DMS153 (cell line): ENCODE measurements at places on chromosomes 3 and 15.

DNA sequence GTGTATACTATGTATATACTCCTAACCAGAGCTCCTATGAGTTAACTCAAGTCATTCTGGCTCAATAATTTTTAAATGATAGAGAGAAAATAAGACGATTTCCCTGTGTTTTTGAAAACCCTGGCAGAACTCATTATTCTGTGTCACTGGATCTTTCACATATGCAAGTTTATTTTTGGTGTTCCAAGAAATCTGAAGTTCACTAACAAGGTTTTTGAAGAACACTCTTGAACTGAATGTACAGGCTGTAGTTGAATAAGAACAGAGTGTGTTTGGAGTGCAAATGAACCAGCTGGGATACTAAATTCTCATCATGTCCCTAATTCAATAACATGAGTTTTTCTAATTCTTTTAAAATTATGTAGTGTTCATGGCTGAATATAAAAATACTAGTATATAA, 466.9 kb upstream of the SUCLG2 start:
- DNase-seq, result no peak

GRCh38 chr15:29570121-29570947, 251.9 kb downstream of the TJP1 start:
- no peak for DNase-seq

- DNase-seq, result no peak
These were observed 339.0 kb upstream of the PROK2 start for GRCh38 chr3:72123908-72124441.

GRCh38 chr3:112293368-112294321, at the start of gene SLC9C1:
SLC9C1 (minus strand) TSS chr3:112294216; CDS start chr3:112286791, 7,425 bp downstream.
- DNase-seq, result peak; percentile 62

DNA sequence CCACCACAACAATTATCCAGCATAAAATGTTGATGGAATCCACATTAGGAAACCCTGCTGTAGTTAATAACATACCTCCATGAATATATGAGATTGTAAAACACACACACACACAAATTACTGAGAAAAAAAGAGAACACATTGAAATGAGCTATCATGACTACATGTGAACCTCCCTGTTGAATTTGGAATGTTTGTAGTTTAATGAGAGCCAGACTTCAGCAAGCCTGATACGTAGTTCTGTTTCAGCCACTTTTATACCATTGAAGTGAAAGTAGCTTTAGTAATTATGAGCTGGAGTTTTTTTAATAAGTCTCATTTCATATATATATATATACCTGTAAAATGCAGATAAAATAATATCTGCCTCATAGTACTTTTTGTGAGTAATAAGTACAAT, 1146.4 kb downstream of the NAALADL2 start:
- DNase-seq, result no peak

- DNase-seq, result peak; percentile 21
These were observed 94.8 kb downstream of the CD200R1L start for GRCh38 chr3:112751564-112752512.

- DNase-seq, result no peak
These were observed 10.5 kb upstream of the RPL29 start for GRCh38 chr3:52006017-52006819.

GRCh38 chr15:69757186-69757585, 304.6 kb downstream of the RPLP1 start:
- no peak for DNase-seq

- DNase-seq, result no peak
These were observed 9.5 kb downstream of the PRKCD start for GRCh38 chr3:53170325-53171063.

DNA sequence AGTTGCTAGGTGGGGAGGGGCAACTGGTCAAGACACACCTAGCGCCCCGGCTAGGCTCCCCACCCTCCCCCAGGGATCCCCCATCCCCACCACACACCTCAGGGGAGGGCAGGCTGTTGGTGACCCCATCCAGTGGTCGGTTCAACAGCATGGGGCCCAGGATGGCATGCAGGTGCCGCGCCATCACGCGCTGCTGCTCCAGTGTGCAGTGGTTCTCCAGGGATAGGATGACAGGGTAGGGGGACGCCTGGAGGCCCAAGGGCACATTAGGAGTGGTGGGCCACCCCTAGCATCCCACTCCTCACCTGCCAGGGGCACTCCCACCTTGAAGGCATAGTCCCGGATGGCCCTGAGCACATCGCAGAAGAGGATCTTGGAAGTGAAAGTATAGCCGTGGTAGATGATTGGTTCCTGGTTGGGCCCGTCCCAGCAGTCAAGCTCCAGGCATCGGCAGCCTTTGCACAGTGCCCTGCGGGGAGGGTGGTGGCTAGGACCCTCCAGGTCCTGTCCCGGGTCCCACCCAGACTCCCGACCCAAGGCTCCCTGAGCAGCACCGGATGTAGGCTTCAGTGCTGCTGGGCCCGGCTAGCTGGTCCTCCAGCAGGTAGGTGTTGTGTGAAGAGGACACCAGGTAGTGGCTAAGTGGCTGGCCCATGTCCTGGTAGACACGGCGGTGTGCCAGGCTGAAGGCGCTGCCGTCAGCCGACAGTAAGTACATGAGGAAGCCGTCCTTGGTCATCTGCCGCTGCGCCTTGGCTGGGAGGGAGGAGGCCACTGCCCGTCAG, 19.4 kb downstream of the VILL start:
- DNase-seq, result no peak

DNA sequence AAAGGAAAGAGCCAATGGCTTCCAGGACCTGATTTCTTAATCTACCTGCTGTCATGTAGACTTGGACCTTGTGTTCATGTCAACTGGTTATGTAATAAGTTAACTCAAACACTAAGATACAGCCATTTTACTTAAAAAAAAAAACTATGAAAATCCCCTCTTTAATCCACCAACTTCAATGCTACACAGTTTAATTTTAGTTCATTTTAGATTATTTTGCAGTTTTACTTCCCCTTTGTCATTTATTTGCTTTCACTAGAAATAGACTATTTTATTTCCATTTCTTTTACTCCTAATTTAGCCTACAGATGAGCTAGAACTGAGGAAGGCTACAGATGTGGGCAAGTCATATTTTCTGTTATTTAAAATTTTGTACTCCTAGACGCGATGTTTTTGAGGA, 10.7 kb upstream of the DNAJC13 start:
- DNase-seq, result no peak

GRCh38 chr3:142281474-142281873, 56.1 kb upstream of the GK5 start:
- no peak for DNase-seq

DNA sequence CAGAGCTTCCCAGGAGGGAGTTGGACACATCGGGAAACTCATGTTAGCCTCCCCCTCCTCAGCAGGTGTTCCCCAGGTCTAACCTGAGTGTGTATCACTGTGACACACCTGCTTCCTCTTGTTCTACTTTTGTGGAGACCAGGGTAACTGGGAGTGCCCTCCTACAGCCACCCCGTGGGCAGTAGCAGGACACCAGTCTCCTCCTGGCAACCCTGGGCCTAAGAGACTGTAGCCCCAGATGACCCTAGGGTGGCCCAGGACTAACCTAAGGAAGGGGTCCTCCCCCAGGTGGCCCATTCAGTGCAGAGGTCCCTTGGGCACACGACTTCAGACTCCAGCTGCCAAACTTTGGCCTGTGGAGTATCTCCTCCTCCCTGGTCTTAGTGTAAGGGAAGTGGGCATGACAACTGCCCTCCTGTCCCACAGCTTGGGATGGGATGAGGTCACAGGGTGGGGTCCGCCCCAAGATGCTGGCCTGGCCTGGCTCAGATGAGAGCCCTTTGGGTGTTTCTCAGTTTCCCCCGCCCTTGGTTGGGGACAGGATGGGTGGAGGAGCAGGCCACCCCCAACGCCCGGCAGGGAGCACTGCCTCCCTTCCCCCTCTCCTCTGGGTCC, 4.8 kb downstream of the CSK start:
- DNase-seq, result no peak

- no peak for DNase-seq
These were observed 51.5 kb downstream of the MYO1E start for GRCh38 chr15:59321000-59321689.

DNA sequence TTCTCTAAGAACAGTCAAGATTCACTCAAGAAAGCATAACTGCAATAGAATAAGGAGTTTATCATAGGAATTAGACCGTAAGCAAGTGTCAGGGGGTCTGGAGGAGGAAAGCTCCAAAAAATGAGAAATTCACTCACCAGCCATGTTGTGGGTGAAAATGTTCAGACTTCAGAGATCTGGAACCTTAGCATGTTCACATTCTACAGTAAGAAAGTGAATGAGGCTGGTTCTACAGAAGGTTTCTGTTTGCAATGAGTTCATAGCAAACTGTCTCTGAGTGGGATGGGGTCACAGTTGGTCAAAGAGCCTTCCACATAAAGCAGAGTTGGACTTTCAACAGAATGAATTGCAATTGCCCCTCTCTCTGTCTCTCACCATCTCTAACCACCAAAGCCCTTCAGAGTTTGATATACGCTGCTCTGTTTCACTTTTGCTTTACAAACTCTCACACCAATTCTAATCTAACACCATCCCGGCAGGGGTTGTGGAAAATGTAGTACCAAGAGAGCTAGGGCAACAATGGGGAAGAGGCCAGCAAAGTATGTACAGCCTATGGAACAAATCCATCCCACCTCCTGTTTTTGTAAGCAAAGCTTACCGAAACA, 581.8 kb upstream of the UBE2E2 start:
- no peak for DNase-seq

DNA sequence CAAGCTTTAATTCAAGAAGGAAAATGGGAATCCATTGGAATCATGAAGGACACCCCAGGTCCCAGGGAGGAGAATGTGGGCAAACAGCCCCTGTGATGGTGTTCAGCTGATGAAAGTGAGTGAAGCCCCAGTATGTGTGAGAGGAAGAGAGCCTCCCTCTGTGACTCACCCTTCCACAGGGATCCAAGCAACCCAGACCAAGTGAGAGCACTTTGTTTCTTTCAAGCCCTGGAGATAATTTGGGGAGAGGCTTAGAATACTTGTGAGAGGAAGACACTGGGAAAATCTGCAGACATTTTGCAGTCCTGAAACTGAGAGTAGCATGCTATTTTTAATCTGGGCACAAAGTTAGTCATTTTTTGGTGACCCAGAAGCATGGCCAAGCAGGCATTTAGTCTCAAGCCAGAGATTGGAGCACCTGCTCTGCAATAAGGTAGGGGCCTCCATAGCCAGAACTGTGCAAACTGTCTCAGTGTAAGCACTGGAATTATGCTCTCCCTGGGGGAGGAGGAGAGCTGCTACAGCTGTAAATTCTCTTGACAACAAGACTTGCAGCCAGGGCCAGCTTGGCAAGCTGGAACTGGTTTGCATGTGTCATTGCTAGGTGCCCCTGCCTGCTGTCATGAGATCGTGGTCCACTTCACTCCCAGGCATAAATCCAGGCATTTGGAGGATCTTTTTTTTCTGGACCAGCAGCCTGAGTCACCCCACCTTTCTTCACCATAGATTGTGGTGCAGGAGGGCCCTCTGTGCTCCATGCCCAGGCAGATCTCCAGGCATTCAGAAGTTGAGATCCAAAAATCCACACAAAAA, 537.8 kb upstream of the DPPA4 start:
- DNase-seq, result no peak

DNA sequence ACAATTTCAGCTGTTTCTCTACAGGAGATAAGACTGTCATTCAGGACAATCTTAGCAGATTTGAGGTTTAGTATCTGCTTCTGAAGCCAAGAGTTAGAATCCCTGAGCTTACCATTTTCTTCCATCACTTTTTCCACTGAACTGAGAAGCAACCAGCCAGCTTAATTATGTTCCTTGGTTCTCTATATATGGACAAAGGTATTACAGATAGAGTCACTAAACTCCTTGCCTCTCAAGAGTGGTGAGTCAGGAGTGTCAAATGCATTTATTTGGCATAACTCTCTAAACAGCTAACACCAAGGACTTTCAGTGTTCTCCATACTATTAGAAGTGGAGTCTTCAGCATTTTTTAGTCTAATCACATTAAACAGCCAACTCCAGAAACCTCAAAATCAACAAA, 239.3 kb downstream of the ALCAM start:
- no peak for DNase-seq

- DNase-seq, result peak; percentile 40
These were observed 4.6 kb upstream of the NIT2 start for GRCh38 chr3:100329800-100330489.

GRCh38 chr3:33826206-33826605, 27.8 kb downstream of the PDCD6IP start:
- DNase-seq, result no peak

DNA sequence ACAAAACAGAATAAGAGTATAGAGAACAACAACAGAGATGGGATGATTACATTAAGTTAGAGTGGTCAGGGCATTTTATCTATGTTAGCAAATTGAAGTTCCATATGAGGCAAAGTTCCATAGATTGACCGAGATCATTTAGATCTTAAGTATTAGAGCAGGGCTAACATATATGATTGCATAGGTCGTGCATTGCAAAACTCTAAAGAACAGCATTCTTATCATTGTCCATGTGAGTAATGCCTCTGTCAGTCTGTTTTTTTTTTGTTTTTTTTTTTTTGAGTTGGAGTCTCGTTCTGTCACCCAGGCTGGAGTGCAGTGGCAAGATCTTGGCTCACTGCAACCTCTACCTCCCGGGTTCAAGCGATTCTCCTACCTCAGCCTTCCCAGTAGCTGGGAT, 341.7 kb upstream of the KCNH8 start:
- DNase-seq, result no peak

- DNase-seq, result no peak
These were observed 150.8 kb upstream of the KCNMB2 start for GRCh38 chr3:178385280-178385952.

DNA sequence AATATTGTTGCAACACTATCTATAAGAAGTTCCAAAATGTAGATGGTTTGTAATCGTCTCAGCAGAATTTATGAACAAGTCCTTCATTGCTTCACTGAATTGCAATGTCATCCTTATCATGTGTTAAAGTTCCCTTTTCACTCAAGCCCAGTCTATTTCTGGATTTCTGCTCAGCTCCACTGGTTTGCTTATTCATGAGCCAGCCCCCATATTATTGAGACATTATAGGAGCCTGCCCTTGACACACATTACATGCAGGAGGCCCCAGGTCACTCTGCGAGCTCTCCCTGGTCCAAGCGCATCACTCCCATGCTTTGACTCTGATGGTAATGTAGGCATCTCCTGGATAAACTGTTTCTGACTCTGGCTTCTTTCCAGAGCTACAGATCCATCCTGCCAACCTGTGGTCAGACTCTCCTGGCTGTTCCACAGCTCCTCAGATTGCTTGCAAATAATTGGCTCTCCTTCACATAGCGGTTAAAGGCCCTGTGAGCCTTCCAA, 56.9 kb downstream of the ABTB1 start:
- no peak for DNase-seq

- DNase-seq, result no peak
These were observed 6.0 kb upstream of the ACAD9 start for GRCh38 chr3:128873244-128874022.

- DNase-seq, result no peak
These were observed 244.3 kb upstream of the SLCO3A1 start for GRCh38 chr15:91609231-91609630.
